ENCODE measurements at places on chromosomes 6 and 20. TPM values are rescaled to one million over a fixed set of nuclear protein-coding genes. Genes with fewer than 3 reads are reported as not detected.

PRL gene
- total RNA-seq: not detected

GPX5 gene
- not detected for total RNA-seq

TAAR2 gene
- total RNA-seq: not detected

HSD17B8 gene
- total RNA-seq: 17.7 TPM

SNPH gene
- total RNA-seq: 6.4 TPM

MEI4 gene
- not detected for total RNA-seq

TINAG gene
- total RNA-seq: not detected

GPR31 gene
- total RNA-seq: not detected

TNNC2 gene
- not detected for total RNA-seq

TSHZ2 gene
- total RNA-seq: 30.4 TPM

SLC52A3 gene
- 1.7 TPM for total RNA-seq

GRCh38 chr20:14178528-14178927 is 158.9 kb downstream of the FLRT3 start:
- no peak for DNase-seq

DNA sequence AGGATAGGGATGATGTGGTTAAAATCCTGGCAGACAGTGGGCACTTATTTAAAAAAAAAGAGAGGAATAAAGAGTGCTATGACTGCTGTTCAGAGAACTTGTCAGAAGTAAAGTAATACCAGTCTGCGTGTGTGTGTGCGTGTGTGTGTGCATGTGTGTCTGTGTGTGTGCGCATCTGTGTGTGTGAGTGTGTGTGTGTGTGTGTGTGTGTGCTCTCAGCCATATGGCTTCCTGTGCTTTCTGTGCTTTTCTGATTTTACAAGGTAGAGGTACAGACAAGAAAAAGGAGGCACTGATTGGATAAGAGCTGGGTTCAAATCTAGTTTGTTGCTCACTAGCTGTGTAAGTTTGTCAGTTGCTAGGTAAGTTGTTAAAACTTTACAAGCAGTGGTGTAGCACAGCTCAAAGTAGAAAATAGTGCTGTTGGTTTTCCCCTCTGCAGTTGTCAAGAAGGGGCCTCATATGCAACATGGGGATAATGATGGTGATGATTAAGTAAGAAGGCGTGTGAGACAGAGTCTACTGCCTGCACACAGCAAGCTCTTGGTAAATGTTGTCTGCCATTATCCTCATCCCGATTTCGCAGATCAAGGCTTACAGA is 155.3 kb upstream of the ZNF217 start:
- DNase-seq: no peak

GRCh38 chr6:139623372-139623771 is 248.9 kb upstream of the CITED2 start:
- no peak for DNase-seq

GRCh38 chr6:35602133-35602946 is 86.4 kb downstream of the FKBP5 start:
- peak; percentile 90 for DNase-seq

DNA sequence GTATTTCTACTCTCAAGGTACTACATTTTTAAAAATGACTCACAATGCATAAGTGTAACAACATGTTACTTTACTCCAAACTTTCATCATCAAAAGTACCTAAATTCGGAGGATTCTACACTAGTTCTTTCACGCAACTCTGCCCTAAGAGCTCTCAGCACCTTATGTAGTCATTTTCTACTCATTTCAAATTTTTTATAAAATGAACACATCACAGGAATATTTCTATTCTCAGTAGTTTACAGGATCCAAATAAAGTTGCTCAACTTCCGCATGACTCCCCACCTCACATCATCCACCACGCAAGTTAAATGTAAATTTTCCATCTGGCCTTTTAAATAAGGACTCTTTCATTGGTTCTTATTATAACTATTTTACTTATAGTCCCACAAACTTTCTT is 344.9 kb upstream of the MANEA start:
- no peak for DNase-seq

- no peak for DNase-seq
Observed at GRCh38 chr6:123855506-123855905, 51.8 kb downstream of the NKAIN2 start.

- no peak for DNase-seq
Observed at GRCh38 chr6:159445351-159445750, 247.7 kb downstream of the SOD2 start.

DNA sequence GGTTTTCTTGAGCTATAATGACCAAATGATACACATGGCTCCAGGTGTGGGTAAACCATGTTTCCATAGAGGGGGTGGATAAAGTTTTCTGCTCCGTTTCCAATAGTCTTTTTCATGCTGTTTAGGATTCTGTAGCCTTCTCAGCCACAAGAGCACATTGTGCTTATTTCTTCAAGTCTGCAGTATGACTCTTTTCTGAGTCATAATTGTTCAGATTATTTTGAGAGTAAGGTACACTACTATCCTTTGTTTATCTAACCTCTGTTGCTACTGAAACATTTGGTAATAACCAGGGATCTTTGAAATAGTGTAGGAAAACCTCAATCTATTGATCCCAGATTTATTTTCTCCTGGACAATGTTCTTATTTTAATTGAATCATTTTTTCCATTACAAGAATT is 247.9 kb upstream of the BMP2 start:
- no peak for DNase-seq

GRCh38 chr6:71402096-71402495 is 113.5 kb downstream of the OGFRL1 start:
- no peak for DNase-seq

GRCh38 chr6:11245381-11246256 is 13.2 kb upstream of the NEDD9 start:
- DNase-seq: no peak

DNA sequence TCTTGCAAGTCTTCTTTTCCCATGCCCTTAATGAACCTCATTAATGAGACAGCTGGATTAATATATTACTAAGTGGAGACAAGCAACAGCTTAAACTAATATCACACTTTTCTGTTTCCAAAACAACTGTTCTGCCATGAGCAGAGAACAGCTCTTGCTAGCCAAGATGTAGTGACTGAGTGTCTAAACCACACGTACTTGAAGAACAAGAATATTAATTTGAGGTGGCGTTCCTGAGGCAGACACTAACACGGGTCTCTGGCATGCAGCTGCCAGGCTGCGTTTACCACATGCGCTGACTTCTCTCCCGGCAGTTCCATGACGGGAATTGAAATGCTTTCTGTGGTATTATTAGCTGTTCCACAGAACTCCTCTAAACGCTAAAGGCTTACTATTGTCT is 80.6 kb downstream of the FNDC1 start:
- no peak for DNase-seq

DNA sequence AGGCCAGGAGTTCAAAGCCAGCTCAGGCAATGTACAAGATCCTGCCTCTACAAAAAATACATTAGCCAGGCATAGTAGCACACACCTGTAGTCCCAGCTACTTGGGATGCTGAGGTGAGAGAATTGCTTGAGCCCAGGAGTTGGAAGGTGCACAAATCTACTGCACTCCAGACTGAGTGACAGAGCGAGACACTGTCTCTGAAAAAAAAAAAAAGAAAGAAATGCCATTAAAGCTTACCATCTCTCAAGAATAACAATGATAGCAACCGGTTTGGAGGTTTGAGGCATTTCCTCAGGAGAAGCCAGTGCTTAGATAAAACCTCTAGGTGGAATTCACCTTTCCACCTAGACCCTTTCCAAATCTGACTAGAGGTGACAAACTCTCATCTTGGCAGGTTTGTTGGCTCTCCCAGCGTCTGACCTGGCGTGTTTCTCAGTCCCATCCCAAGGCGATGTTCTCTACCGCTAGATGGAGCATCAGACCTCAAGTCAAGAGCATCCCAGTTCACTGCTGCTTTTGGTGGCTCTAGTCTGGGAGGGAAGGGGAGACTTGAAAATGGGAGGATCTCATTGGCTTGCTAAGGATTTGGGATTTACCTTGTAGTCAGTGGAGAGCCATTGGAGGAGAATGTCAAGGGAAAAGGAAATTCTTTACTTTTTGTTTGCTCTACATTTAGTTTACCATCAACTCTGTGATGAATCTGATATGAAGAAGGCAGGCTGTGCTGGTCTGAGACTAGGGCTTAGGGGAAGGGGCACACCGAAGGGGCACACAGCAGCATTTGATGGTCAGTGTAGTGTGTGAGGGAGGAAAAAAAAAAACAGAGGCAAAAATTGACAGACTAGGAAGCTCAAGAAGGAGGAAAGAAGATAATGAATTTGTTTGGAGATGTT is 67.9 kb downstream of the NCOA7 start:
- DNase-seq: no peak

GRCh38 chr6:21596949-21597682 is 3.6 kb downstream of the SOX4 start:
- DNase-seq: no peak

DNA sequence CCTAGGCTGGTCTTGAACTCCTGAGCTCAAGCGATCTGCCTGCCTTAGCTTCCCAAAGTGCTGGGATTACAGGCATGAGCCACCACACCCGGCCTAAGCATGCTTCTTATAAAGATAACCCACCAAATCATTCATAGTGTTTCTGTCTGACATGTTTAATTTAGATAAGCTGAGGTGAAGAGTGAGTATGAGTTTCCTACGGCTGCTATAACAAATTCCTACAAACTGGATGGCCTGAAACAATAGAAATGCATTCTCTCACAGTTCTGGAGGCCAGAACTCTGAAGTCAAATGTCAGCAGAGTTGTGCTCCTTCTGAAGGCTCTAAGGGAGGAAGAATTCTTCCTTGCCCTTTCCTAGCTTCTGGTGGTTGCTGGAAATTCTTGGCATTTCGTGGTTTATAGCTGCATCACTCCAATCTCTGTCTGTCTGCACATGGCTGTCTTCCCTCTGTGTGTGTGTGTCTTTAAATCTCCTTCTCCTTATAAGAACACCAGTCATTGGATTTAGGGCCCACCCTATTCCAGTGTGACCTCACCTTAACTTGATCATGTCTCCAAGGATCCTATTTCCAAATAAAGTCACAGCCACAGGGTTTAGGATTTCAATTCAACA is 29.9 kb downstream of the MAPK13 start:
- DNase-seq: no peak

GRCh38 chr20:21719592-21720214 is 14.2 kb downstream of the PAX1 start:
- no peak for DNase-seq

DNA sequence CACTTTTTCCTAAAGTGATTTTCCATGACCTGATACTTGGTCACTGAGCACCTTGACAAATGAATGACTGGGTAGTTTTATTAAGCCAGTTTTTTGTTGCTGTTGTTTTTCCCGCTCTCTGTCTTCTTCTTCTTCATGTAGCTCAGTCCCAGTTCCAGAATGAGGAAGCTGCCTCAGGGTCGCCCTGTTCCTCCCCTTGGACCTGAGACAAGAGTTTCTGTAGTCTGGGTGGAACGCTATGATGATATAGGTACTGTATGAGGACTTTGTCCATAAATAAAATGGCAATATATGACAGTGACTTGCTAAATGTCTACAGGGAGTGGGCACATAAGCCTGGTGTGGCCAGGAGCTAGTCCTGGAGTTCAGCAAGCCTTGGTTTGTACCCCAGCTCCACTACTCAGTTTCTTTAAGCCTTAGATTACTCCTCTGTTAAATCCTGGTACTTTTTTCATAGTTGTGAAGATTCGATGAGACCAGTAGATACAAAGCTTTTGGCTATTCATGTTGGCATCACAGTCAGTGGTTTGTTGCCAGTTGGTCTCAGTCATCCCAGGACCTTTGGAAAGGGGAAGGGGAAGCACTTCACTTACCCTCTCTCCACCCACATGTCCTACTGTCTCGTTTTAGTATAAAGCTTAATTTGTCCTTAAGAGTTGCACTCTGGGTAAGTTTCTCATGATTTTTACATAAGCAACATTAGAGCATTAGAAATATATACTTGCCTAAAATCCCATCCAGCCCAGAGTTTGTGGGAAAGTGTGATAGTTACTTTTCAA is 11.1 kb upstream of the ADIG start:
- no peak for DNase-seq

GRCh38 chr20:13857304-13857703 is 72.5 kb downstream of the NDUFAF5 start:
- DNase-seq: no peak

- DNase-seq: no peak
Observed at GRCh38 chr6:127022302-127022701, 96.2 kb upstream of the RSPO3 start.
